ENCODE measurements at places on chromosomes 12 and 14.

DNA sequence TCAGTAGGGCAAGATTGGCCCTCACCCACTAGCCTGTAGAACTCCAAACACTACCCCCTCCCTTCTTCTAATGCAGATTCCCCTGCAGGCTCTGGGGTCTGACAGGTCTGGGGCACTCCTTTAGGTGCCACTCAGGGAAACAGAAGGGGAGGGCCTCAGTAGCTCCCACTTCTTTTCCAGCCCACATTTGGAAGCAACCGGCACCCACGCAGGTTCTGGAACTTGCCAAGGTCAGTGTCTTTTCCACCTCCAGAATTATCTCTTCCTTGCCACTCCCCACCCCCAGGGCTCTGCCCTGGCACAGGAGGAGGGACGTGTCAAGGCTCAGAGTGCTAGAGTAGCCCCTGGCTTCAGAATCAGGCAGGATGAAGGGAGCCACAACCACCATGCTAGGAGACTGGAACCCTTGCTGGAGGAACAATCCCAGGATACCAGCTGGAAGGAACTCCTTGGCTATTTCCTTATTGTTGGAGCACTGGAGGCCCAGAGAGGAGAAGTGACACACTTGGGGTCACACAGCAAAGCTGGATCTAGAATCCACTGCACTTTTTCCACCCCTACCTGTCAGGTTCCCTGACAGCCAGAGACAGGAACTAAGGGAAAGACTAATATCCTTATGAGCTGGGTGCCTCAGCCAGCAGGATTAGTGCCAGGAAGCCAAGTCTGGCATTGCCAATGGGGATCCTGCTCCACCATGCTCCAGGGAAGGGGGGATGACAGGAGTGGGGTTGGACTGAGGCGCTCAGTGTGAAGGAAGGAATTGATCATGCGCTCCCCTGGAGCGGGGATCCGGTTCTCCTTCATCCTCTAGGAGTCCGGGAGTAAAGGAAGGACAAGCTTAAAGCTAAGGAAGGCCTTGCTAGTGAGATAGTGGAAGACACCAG lies 1.8 kb upstream of the FIGNL2 start:
- DNase-seq, result no peak

GRCh38 chr12:49644620-49644994 lies 21.2 kb downstream of the PRPF40B start:
- DNase-seq, result peak; percentile 71

GRCh38 chr12:5177096-5177495 lies 133.4 kb downstream of the KCNA5 start:
- no peak for DNase-seq

DNA sequence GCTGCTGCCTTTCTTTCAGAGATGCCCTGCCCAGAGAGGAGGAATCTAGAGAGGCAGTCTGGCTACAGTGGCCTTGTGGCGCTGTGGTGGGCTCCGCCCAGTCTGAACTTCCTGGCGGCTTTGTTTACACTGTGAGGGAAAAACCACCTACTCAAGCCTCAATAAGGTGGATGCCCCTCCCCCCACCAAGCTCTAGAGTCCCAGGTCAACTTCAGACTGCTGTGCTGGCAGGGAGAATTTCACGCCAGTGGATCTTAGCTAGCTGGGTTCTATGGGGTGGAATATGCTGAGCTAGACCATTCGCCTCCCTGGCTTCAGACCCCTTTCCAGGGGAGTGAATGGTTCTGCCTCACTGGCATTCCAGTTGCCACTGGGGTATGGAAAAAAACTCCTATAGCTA lies 25.6 kb downstream of the SPATA7 start:
- DNase-seq, result no peak

- DNase-seq, result no peak
Measured at GRCh38 chr14:99571303-99571986, 32.6 kb downstream of the CCDC85C start.

DNA sequence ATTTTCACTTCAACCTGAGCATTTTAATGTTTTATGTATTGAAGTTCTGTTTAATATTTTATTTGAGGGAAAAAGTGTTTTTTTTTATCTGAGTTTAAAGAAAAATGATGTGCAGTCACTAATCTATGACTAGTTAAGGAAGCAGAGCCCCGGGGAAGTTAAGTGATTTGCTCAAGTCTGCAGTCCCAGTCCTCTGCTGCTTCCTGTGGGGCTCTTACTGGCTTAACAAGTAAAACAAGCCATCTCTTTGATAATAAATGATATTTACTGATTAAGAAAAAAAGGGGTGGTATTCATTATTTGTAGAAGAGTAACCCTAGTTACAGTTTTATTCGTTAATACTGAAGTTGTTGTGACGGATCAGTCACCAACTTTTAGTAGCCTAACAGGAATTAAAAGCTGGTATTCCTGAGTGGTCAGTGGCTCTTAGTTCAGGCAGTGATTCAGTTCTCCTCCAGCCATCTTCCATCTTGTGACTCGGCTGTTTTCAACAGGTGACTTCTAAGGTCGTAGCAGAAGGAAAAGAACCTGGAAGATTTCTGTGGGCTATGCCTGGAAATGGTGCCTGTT lies 21.7 kb downstream of the BICDL1 start:
- no peak for DNase-seq

- no peak for DNase-seq
Measured at GRCh38 chr12:90972226-90972625, 17.2 kb upstream of the CCER1 start.

DNA sequence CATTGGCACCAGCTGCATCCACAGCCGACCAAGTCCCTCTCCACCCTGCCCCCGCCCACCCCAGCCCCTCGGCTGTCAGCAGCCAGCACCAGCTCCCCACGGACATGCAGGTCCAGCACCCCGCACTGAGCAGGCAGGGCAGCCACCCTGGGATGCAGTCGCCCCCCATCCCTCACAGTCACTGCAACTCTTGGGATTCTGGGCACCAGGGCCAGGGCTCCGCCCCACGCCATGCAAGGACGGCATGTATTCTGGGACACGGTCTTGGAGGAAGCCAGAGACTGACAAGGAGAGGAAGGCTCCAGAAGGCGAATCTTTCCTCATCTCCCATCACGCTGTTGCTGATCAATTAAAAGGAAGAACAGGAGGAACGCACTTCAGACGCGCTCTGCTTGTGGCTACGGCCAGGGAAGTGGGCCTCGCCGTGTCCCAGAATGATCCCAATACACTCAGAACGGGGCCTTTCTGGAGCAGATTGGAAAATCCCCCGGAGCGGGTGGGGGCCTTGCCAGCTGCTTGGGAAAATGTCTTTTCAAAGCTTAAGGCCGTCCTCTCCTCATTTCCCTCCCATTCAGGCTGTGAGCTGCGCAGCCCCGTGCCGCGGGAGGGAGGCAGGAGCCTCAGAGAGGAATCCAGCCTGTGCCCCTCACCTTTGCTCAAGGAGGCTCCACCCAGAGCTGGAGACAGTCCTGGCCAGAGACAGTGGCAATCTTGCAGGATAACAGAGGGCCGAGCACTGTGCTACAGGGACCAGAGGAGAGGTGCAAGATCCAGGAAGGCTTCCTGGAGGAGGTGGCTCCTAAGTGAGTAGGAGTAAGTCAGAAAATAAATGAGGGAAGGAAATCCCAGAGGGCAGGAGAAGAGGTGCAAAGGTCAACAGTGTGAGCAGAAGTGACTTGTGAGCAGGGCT lies 54.1 kb upstream of the DIO3 start:
- DNase-seq, result no peak

DNA sequence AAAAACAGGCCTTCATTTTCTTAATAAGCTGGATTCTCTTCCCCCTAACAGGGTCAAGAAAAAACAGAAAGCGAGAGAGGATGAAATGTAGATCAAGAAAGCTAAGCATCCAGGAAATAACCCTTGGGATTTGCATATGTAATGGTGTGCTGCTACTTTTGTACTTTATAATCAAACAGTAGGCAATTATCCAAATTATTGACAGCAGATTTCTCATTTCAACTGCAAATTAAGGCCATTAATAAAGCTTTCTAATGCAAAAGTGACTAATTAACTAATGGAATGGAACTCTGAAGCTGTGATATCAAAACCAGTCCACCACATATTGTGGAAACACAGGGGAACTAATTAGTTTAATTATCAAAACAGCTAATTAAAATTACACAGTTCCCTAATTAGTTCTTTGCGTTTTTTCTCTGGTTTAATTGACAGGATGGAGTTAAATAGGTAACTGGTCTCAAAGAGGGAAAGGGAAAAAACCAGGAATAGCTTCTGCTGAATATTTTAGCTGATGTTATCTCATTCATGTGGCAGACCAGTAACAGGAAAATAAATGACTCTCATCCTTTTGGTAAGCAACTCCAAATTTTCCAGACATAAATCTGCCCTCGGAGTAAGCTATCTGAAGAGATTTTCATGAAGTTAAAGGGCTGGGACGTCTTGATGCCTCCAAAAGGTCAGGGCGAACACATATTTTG lies 182.7 kb upstream of the LMO3 start:
- no peak for DNase-seq

DNA sequence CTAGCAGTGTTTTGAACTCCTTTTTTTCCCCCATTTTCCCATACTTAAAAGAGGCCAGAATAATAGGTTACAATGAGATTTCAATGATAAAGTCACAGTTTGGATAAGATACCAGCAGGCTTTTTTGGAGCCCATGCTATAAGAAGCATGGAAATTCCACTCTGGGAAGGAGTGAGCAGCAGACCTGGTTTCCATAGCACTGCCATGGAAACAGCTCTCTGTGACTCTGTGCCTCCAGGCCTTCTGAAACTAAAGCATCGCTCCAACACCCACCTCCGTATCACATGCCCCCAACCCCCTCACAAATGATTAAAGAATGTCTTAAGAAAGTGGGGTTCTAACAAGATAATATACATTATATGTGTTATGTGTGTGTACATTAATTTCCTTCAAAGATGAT lies 165.0 kb downstream of the GRIN2B start:
- no peak for DNase-seq

- DNase-seq, result no peak
Measured at GRCh38 chr12:49963976-49964815, 2.5 kb downstream of the AQP5 start.

GRCh38 chr12:41277100-41277945 lies 89.2 kb downstream of the PDZRN4 start:
- DNase-seq, result no peak

GRCh38 chr12:98572010-98572409 lies 21.5 kb upstream of the SLC25A3 start:
- no peak for DNase-seq

GRCh38 chr12:19901841-19902240 lies 462.5 kb downstream of the AEBP2 start:
- DNase-seq, result no peak

GRCh38 chr12:62400135-62400534 lies 66.5 kb upstream of the MON2 start:
- no peak for DNase-seq

GRCh38 chr12:85072826-85073225 lies 36.7 kb downstream of the LRRIQ1 start:
- no peak for DNase-seq

- DNase-seq, result no peak
Measured at GRCh38 chr14:28142400-28143015, 624.1 kb upstream of the FOXG1 start.

DNA sequence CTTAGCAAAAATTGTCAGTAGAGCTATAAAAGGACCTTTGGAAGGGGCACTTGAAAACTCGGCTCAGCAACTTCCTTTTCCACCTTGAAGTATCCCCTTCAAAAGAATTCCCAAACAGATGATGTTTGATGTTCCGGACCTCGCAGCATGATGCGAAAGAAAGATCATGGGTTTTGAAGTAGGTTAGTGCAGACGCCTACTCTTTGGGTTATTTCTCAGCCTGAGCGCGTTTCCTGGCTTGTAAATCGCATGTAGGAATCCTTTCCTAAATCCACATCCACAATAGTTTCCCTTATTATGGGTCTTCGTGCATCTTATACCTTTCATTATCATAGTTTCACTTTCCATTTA lies 584 bp upstream of the NEDD1 start:
- DNase-seq, result no peak

- peak; percentile 4 for DNase-seq
Measured at GRCh38 chr12:90102957-90103652, 394.5 kb upstream of the ATP2B1 start.

GRCh38 chr12:23704992-23705943 lies 244.2 kb downstream of the SOX5 start:
- DNase-seq, result no peak

- no peak for DNase-seq
Measured at GRCh38 chr12:48008950-48009349, 4.7 kb upstream of the COL2A1 start.

DNA sequence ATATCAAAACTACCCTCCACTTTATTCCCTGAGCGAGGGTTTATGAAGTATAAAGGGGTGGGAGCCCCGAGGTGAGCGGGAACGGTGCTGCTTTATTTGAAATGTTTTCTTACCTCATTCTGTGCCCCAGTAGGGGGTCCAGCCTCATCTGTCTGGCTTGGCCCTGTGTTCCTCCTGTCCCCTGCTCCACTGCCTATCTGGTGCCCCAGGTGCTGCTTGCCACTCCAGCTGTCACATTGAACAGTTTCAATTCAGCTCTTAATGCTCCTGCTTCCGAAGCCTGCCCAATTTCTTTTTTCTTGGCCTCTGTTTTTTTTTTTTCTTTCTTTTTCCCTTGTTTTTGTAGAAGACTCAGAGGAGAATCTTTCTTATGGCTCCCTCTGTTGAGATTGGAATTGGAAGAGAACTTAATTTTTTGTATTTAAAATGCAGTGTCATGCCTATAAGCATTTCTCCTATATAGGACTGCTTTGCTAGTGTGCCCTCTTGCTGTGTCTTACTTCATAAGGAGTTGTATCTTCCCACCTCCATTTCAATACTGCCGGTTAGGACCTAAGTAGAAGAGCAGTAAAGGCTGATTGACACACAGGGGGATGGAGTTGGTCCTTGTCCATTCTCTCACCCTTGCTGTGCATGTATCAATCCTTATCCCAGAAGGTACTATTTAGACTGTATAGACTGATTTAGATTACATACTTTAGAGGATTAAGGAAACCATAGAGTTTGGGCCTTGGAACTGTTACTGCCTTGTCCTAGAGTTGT lies 2.3 kb downstream of the ATXN7L3B start:
- DNase-seq, result no peak

DNA sequence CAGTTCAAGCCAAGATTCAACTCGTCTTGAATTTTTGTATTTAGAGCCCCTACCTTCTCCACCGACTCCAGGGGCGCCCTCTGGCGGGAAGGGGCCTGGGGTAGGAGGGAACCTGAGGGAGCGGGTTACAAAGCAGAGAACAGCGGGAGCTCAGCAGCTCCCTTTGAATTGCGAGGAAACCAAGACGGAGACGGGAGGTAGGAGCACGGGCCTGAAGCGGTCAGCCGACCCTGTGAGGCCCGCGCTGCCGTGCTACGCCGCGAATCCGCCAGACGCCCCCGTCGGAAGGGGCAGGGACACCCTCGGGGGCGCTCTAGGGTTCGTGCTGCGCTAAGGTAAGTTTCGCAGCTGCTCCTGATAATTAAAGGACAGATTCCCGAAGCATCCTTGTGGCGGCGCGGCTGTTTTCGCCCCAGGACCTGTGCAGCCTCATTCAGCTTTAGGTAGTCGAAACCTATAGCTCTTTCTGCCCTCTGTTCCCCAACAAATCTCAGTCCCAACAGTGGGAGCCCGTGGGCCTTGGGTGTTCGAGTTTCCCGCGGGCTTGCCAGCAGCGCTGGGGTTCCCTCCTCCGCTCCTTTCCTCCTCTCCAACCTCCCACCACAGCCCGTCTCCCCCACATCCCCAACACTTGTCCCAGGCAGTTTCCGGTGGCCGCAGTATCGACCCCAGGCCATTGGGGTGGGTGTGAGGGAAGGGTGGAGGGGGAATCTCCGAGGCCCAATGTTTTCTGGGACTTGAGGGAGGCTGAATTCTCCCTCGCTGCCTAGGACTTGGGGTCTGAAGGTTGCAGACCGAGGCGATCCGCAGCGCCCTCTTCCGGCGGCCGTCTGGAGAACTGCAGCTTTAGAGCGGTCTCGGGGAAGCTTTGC lies 5.1 kb upstream of the NKX2-1 start:
- no peak for DNase-seq

Measured in stimulated activated CD8-positive, alpha-beta memory T cell treated with anti-CD3 and anti-CD28 coated beads, Interleukin-12 subunit alpha, Interleukin-12 subunit beta, amount 100 ng/mL, for 1 hour (primary cell).